Fibroblast of the aortic adventitia (primary cell): ENCODE measurements at places on chromosomes 4 and X. TPM values are rescaled to one million over a fixed set of nuclear protein-coding genes. Genes with fewer than 3 reads are reported as not detected.

FGF2 gene
- 16.3 and 79.5 TPM in 2 replicates for total RNA-seq

TMEM144 gene
- 5.6 and 8.3 TPM in 2 replicates for total RNA-seq

SH3RF1 gene
- 47.5 and 57.8 TPM in 2 replicates for total RNA-seq

NUP62CL gene
- 0.09 TPM in 1 of 2 replicates, not detected in the other for total RNA-seq

MGAT4D gene
- total RNA-seq = not detected in 2 replicates

CWH43 gene
- total RNA-seq = not detected in 2 replicates

TASL gene
- not detected in 2 replicates for total RNA-seq

GPR143 gene
- 0.33 TPM in 1 of 2 replicates, not detected in the other for total RNA-seq

VCX gene
- not detected in 2 replicates for total RNA-seq

PPP1R2C gene
- not detected in 2 replicates for total RNA-seq

ALPK1 gene
- 14.1 and 34.1 TPM in 2 replicates for total RNA-seq
